NCI-H2029 (cell line): ENCODE measurements at places on chromosomes 2 and 18.

- DNase-seq, result no peak
Measured at GRCh38 chr18:74171910-74172606, 23.7 kb downstream of the TIMM21 start.

GRCh38 chr2:181234487-181234891, 222.7 kb upstream of the ITGA4 start:
- no peak for DNase-seq

DNA sequence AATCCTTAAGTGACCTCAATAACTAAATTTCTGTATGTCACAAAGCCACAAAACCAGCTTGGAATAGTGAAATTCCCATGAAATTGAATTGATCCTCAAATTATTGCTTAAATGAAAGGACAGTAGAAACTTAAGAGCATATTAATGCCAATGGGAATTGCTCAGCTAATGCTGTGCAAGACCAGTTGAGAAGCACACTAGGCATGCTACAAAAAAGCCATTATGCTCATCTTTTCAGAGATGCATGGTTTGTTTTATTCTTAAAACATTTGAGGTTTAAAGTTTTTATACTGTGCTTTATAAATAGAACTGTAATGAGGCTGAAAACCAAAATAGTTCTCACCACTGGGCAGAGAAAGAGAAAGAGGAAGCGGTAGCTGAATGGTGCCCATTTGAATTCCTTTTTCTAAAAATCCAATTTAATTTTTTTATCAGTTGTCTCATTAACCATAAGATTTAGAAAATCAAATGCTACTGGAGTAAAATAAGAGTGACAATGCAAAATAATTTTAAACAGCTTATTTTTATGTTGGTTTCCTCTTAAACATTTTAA, 98.6 kb downstream of the LNPK start:
- DNase-seq, result no peak

DNA sequence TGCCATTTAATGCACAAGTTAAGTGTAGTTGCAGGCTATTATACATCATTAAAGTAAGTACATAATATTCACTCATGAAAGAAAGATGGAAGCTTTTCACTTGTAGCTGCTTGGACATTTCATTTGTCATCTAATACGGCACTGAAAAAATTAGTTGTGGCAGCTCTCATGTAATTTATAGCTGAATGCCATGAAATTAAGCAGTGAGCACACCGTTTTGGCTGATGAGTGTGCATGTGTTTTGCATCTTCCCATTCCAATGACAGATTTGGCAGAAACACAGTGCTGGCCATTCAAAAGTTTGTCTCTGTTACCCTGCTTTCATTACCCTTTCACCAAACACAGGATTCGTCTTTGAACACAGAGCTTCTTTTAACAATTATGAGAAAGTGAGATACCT, 174.0 kb downstream of the PTGR3 start:
- no peak for DNase-seq

DNA sequence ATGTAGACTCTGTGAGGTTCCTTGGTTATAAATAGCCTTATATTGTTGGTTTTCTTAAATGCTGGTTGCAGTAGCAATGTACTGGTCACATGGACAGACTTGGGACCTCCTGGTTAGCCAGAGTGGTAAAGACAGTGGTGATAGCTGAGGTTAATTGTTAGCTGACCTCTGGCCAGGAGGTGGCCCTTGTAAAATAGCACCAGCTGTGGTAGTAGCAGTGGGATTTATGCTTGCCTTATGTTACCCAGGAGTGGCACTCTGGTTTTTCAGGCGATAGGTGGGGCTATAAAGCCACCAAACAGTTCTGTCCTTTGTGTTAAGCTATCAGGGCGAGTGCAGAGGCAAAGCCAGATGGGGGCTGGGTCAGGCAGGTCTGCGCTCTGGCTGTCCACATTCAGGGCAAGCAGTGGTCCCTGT, 94.8 kb upstream of the SRD5A2 start:
- no peak for DNase-seq

DNA sequence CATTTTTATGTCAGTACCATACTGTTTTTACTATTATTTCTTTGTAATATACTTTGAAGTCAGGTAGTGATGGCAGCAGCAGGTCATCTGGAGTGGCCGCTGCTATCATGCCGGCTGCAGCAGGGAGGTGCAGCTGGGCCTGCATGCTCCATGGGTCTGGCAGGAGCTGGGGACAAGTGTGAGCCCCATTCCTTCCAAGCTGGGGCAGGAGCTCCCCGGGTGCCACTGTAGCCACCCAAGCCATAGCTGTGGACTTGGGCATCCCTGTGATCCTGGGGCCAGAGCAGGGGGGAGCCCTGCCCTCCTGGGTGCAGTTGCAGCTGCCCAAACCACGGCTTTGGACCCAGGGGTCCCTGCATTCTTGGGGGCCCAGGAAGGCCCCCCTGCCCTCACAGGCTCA, 59.2 kb downstream of the CSRNP3 start:
- DNase-seq, result no peak

DNA sequence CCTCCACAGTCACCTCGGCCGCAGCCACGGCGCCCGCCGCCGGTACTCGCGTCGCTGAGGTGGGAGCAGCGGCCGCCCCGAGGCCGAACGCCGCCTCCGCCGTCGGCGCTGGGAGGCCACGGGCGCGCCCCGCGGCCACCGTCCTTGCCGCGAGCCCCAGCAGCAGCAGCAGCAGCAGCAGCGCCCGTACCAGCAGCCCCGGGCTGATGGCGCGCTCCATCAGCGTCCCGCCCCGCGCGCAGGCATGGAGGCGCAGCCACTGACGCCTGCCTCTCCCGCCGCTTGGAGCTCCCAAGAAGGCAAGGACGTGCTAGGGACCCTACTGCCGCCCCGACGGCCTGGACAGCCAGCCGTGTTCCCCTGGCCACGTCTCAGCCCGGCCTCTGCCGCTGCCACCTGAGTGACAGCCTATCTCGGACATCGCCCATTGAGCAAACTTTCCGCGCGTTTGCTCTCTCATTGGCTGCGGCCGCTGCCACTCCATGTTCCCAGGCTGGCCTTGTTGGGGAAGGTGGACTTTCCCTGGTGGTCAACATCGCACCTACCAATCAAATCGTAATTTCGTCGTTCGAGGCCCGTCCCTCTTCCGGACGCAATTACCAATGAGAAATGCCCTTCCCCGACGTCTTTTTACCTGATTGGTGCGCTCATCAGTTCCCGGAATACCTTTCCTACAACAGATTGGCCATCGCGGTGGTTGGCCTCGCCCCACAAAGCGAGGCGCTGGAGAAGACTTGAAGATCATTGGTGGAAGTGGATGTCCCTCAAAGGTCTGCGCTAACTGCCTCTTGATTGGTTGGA, at the start of gene EIF2AK3:
Gene EIF2AK3, minus strand, starts transcription at position 410 of the 801 bp plus-strand sequence. Its CDS starts 190 bp downstream, at position 220.
- peak; percentile 98 for DNase-seq

- no peak for DNase-seq
Measured at GRCh38 chr18:52340406-52341102, 557 bp downstream of the DCC start.

DNA sequence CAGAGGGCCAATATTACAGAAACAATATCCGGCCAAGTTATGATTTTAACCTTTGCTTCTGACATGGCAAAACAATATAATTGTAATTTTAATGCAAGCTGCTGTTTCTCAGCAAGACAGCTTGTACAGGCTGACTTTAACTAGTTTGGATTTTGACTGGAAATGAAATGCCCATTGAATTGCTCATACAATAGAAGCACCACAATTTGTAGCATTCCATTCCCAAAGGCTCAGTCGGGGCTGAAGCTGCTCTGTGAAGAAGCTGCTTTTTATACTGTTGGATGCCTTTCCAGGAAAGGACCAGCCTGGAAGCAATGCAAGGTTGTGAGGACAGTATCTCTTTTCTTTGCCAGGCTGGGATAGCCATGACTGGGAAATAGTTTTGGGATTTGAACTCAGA, 677.0 kb upstream of the FANCL start:
- no peak for DNase-seq

DNA sequence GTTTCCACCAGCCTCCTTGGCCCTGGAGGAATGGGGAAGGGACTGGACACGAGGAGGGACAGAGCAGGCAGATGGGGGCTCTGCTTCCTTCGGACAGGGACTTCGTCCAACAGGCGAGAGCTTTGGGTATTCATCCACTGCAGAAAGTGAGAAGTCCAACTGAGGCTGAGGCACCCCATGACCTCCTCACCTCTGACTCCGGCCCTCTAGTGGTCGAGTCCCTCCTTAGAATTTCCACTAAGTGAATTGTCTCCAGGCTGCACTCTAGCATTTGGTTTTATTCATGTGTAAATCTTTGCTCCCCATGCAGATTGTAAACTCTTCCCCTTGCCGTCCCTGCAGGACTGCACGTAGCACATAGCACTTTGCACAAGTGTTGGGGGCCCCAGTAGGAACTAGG, 75.6 kb downstream of the TMEM247 start:
- DNase-seq, result no peak

DNA sequence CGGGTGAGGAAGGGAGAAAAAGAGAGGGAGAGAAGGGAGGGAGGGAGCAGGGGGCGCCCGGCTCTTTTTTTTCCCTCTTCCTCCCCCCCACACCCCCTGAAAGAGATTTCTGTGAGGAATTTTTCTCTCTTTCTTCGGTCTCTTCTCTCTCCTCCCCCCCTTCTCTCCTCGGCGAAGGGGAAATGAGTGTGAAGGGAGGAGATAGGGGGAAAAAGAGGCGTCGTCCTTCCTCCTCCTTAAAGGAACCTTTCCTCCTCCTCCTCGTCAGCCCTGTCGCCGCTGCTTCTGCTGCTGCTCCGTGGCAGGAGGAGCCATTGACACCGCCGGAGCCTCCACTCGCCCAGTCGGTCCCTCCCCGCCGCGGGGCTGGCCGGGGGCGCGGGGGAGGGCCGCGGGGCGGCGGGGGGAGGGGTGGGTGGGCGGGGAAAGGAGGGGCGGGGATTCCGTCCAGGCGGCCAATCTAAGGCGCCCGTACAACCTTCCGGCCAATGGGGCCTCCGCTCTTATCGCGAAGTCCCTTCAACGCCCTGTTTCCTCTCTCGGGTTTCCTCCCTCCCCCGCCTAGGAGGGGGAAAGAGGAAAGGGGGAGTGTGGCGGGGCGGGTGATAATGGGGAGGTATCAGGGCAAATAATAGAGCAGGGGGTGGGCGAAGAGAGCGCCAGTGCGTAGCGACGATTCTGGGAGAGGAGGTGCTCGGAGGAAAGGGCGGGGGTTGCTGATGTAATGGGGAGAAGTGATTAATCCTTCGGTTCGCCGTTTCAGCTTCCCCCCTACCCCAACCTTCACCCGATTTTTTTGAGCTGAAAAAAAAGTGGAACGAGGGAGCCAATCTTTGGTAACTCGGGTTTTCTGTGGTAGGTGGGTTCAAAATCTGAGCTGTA, at the start of gene FBXO11:
Gene FBXO11, minus strand, starts transcription at position 342 of the 882 bp plus-strand sequence. CDS start 778 bp downstream, outside the sequence.
- DNase-seq, result peak; percentile 92

DNA sequence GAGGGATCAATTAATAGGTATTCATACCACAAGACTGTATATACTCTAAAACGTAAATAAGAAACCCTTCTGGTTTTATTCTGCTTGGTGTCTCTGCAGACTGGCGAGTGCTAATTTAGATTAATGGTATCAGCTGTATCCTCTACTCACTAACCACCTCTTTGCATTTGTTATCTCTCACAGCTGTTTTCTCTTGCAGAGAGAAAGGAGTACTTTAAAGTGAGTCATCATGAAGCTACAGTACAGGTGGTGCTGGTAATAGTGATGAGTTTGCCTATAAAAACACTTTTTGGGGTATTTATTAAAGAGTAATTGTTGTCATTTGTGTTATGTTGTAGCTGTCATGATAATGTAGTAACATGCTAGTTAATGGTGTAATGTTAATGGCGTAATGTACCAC, 147.7 kb downstream of the NETO1 start:
- DNase-seq, result no peak

DNA sequence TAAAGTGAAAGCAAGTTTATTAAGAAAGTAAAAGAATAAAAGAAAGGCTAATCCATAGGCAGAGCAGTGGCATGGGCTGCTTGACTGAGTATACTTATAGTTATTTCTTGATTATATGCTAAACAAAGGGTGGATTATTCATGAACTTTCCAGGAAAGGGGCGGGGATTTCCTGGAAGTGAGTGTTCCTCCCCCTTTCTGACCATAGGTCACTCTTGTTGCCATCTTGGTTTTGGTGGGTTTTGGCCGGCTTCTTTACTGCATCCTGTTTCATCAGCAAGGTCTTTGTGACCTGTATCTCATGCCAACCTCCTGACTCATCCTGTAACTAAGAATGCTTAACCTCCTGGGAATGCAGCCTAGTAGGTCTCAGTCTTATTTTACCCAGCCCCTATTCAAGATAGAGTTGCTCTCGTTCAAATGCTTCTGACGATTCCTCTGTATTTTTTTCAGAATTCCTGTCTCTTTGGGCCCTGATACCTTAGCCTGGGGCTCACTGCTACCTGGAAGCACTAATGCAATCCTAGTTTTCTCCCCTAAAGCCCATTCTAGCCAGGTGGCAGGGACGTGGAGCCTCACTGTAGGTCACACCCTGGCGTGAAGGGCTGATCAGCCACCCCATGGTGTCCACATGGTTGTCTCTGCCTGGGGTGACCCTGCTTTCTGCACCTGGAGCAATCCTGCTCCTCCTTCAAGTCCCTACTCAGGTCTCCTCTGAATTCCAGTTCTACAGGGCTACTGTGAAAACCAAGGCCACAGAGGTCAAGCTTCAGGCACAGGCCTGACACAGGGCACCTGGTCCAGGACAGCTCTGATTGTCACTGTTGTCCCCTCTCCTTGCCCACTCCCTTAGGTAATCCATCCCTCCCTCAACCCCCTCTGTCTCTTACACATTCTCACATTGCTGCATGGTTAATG, 6.0 kb upstream of the SLC35F6 start:
- peak; percentile 6 for DNase-seq

- no peak for DNase-seq
Measured at GRCh38 chr2:224310943-224311625, 90.8 kb downstream of the FAM124B start.

DNA sequence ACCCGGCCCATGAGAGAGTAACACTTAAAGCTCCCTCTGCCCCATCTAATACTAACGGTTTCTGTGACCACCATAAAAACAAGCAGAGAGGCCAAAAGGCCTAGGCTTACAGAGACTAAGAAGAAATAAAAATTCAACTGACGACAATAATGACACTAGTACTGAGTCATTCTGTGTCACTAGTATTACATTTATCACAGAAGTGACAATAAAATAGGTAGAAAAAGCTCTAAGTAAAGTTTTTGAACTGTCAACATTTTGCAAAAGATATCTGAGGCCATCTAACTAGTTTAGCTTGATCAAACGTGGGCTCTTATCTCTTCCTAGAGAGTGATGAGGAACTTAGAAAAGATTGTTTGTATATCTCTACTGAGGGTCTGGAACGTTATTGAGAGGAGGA, 35.6 kb downstream of the AP1S3 start:
- DNase-seq, result no peak

- no peak for DNase-seq
Measured at GRCh38 chr18:4908328-4908727, 288.7 kb downstream of the AKAIN1 start.

DNA sequence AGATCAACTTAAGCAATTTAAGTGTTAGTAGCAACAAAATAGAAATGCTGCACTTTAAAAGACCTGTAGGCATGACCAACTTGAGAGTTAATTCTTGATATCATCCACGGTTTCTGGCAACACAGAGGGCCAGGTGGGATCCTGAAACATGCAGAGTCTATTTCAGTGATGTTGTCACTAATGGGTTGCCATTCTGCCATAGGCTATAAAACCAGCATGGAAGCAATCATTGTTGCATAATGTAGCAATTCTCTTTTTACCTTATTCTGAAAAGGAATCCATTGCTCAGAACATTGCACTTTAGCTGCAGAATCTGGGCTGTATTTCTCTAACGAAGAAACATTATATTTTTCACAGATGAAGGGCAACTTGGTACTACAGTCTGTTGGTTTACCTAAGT, 53.9 kb upstream of the CD302 start:
- DNase-seq, result no peak
